Natural killer cell treated with Interleukin-12 subunit alpha and Interleukin-12 subunit beta and Interleukin-15 and Interleukin-18, amount 100 ng/mL, for 72 hours (primary cell): ENCODE measurements at places on chromosomes 16 and 17.

GRCh38 chr17:48835971-48836370 lies 5.1 kb downstream of the CALCOCO2 start:
- DNase-seq, result no peak

DNA sequence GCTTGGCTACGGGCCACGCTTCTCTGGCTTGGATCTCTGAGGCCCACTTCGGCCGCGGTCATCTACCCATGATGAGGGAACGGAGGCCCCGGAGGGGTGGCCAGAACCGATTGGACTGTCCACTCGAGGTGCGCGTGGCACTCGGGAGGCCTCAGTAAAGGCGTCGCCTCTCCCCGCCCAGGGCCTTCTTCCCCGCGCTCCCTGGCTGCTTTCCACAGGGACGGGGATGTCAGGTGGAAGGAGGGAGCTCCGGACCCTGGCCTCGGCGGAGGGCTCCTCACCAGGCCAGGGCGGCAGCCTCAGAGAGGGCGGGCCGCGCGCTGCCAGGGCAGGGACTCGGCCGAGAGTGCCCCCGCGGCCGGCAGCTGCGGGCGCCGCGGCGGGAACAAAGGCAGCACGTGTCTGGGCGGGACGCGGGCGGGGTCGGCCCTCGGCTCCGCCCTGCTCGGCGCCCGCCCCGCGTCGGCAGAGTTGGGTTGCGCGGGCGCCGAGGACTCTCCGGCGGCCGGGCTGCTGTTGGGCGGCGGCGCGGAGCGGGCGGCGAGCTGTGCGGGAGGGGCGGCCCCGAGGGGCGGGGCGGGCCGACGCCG lies 587 bp upstream of the CDK5R1 start:
- peak; percentile 80 for DNase-seq

DNA sequence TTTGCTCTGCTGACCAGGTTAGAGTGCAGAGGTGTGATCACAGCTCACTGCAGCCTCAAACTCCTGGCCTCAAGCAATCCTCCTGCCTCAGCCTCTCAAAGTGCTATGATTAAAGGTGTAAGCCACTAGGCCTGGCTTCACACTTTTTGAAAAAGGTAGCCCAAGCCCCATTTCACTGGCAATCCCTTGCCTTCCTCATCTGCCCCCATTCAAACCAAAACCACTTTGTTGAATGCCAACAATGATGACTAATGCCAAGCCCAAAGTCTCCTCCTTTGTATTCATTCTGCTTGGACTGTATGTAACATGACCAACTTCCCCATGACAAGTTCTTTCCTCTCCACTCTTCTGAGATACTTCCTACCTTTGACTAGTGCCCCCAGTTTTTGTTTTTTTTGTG lies 33.1 kb downstream of the N4BP1 start:
- DNase-seq, result no peak

DNA sequence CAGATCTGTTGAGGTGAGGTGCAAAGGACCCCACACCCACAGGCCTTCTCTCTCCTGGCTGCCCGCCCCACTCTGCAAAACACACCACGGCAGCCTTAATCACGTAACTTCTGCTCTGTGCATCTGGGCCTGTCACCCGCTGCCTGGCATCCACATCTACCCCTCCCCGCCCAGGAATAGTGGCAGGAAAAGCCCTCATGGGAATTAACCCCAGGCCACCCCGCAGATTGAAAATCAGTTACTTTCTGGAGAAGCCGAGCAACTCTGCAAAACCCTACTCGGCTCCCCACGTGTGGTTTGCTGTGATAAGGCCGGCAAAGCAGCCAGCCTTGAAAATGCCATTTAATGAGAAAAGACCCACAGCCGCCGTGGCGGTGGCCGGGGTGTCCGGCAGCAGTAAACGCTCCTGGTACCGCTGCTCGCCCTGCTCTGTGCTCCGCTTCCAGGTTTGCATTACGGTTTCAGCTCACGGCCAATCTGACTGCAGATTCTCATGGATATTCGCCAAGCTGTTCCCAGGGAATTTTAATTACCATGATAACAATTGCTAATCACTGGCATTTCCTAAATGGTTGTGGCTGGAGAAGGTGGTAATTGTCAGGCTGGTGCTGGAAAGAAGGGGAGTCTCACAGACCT lies 78.0 kb upstream of the DOC2B start:
- no peak for DNase-seq

- peak; percentile 87 for DNase-seq
Measured at GRCh38 chr16:86664522-86665318, 86.4 kb downstream of the FOXL1 start.
